H9 (cell line): ENCODE measurements at places on chromosomes 7 and 10.

GRCh38 chr7:831596-832166 lies 595 bp upstream of the SUN1 start:
- DNase-seq, result no peak

- DNase-seq, result no peak
Measured at GRCh38 chr7:24356718-24357386, 72.9 kb downstream of the NPY start.

GRCh38 chr10:127945341-127945758 lies 38.4 kb downstream of the PTPRE start:
- DNase-seq, result no peak

DNA sequence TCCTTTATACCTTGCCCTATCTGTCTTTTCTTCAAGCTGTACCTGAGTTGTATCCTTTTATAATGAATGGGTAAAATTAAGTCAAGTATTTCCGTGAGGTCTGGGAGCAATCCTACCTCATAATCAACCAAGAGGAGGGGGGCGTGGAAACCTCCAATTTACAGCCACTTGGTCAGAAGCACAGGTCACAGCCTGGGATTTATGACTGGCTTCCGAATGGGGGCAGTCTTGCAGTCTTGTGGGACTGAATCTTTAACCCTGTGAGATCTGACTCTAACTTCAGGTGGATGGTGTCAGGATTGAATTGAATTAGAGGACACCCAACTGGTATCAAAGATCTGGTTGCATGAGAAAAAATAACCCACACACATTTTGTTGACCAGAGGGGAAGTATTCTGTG lies 23.5 kb upstream of the KCNMA1 start:
- DNase-seq, result no peak

DNA sequence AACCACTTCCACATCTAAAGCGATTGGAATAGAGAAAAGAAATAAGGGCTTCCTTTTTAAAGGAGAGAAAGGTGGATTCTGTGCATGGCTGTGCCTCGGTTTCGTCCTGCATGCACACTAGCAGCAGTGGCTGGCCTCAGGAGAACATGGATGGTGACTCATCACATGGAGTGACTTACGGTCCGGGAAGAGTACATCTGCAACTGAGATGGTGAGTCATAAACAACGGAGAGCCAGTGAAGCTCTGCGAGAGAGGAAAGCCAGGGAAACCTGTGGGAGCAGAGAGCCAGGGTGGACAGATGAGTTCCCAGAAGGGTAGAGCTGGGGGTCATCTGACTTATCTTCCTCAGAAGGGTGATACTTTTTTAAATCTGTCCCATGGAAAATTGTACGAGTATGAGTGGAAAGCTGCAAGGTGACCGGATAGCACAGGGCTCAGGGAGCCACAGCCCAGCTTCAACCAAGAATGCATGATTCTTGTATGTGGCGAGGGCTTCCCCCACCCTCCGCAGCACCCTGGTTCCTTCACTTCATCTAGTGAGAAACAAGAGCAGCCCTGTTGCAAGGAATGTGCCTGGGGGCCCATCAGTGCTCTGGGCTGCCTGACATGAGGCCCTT lies 259.1 kb downstream of the KLF6 start:
- no peak for DNase-seq

DNA sequence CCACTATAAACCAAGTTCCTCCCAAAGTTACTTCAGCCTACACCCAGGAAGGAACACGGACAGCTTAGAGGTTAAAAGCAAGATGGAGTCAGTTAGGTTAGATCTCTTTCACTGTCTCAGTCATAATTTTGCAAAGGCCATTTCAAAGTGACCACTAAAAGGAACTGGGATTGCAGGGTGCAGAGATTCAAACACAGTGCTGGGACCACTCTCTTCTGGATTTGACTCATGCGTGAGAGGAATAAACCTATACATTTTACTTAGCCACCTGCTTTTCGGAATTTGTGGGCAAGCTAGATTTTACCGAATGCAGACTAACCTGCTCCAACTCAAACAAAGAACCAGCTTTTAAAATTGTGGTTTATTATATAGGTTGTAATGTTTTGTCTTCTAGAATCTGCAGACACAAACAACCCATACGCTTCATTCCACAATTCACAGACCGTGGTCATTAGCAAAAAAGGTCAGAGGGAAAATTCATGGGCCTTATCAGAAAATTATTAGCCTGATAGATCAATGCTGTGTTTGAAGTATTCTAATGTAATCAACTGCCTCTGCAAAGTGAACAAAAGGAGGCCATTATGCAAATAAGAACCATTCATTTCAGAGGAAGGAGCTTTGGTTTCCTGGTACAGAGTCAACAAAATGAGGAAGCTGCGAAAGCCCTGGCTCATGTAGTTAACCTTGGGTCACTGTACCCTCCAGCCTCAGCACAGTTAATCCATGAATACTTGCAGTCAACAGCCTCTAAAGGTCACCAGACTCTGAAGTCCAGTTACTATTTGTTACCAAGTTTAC lies 342.7 kb upstream of the KLF6 start:
- DNase-seq, result no peak

GRCh38 chr10:78634389-78634815 lies 434.4 kb upstream of the ZMIZ1 start:
- peak; percentile 51 for DNase-seq

- DNase-seq, result no peak
Measured at GRCh38 chr7:89607792-89608191, 546.5 kb upstream of the STEAP1 start.

DNA sequence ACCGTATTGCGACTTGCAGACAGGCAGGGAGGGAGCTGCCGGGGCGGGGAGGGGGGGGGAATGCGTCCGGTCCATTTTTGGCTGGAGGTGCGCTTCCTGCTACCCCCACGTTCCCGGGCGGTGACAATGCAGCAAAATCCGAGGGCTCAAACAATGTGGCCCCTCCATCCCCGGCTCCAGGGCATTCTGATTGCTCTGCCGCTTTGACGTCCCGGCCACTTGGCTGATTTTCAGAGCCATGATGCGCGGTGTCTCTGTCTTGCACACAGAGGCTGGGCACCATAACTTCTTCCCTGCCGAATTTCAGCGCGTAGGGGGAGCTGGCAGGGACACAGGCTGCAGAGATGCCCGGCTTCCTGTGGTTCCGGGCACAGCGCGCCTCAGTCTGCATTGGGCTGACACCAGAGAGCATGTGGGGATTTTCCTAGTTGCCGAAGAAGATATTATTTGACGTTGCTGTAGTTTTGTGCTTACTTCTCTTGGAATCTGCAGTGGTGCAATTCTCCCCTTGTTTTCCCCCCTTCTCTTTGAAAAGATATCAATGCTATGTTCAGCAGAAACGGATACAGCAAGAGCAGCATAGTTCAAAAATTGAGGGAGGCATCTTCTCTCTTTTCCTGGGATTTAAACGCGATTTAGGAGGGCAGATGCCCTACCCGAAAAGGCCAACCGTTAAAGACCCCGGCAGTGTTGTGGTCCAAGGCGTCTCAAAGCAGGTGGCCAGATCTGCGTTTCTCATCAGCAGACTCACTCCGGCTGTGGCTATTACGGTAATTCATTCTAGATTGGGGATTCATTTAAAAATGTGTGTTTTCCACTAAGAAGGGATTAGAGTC lies 1.4 kb downstream of the HECW1 start:
- DNase-seq, result no peak

- DNase-seq, result no peak
Measured at GRCh38 chr10:124677293-124677699, 66.9 kb downstream of the FAM53B start.

DNA sequence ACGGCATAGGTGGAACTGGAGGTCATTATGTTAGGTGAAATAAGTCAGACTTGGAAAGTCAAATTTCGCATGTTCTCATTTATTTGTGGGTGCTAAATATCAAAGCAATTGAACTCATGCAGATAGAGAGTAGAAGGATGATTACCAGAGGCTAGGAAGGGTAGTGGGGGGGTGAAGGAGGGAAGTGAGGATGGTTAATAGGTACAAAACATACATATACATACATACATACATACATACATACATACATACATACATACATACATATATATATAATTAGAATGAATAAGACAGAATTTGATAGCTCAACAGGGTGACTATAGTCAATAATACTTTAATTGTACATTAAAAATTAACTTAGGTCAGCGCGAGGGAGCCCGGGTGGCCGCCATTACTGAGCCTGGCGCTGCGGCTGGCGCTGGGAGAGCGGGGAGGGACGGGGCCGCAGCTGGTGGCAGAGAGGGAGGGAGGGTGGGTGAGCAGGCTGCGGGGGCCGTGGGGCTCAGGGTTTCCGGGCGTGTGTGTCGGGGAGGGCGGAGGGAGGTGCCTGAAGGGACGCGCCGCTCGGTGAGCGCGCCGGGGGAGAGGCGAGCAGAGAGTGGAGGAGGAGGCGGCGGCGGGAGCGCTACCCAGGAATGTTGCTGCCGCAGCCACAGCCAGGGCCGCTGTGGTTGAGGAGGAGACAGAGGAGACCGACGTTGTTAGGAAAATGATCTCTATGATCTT lies 85.8 kb upstream of the EGFR start:
- DNase-seq, result peak; percentile 69

GRCh38 chr10:69801434-69802315 lies at the start of gene COL13A1:
Gene COL13A1, plus strand, starts transcription at chr10:69801906. Its CDS starts 518 bp downstream, at chr10:69802424.
- DNase-seq, result peak; percentile 93

DNA sequence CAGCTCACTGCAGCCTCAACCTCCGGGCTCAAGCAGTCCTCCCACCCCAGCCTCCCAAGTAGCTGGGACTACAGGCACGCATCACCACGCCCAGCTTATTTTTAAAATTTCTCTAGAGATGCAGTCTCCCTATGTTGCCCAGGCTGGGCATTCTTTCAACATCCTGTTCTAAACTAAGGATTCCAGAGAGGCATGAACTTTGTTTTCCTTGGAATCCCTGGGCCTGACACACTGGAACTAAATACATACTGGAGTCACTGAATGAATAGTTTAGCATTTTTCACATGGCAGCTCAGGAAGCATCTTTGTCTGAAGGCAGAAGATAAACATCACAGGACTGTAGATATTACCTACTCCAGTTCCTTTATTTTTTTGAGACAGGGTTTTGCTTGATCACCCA lies 108.7 kb downstream of the ITIH5 start:
- DNase-seq, result no peak

DNA sequence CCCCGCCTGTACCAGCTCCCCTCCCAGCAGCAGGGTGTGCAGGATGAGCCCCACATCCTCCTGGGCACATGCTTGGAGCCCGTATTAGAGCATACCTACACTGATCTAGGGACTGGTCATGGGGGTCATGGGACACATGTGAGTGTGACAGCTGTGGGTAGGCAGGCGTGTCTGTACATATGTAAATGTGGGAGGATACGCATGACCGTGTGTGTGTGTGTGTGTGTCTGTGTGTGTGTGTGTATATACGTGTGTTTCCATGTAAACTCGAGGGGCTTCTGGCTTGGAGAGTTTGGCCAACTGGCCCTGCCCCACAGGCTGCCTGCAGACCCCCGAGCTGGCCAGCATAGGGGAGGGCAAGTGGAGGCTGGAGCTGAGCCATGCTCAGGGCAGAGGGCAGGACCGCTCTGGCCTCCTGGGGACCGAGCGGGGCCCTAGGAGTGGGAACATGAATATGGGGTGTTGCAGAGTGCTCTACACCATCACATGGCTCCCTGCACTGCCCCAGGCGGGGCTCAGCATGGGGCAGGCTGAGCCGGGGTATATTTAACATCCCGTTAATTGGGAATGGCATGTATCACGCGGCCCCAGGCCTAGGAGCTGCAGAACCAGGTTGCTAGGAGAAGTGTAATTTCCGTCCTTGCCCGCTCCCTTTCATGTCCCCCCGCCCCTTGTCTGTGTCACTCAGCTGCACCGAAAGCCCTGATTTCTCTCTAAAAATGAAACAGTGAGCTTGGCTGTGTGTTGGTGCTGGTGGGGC lies 152.7 kb upstream of the PCBD1 start:
- DNase-seq, result no peak

DNA sequence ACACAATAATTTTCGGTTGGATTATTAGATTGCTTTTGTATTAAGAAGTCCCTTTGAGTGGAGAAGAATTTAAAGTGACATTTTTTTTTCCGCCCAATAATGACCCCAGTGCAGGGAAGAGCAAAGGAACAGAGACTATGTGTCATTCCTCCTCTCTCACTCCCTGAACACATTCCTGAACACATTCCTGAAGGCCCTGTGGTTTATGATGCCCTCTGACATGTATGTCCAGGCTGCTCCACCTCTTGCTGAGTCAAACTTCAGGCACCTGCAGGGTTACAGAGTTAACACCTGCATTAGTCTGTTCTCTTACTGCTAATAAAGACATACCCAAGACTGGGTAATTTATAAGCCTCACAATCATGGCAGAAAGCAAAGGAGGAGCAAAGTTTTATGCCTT lies 704.0 kb upstream of the LRRN3 start:
- no peak for DNase-seq

- DNase-seq, result no peak
Measured at GRCh38 chr10:77804371-77804770, 122.2 kb downstream of the DLG5 start.

- DNase-seq, result no peak
Measured at GRCh38 chr10:100879741-100880360, 32.9 kb upstream of the SLF2 start.

- DNase-seq, result peak; percentile 49
Measured at GRCh38 chr10:2798336-2799022, 268.9 kb upstream of the PFKP start.

DNA sequence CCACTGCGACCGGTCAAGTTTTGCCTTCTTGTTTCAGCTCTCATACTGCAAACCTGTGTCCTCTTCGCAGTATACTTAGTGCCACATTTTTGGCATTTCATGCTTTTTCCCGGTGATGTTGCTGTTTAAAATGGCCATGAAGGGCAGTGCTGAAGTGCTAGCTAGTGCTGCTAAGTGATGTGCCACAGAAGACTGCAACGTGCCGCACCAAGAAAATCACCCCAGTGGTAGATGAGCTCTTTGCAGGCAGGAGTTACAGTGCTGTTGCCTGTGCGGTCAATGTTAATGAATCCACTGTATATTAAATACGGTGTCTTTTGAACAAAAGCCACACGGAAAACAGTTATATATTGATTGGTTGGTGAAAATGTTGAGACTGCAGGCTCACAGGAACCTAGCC lies 120.3 kb downstream of the ANLN start:
- DNase-seq, result peak; percentile 43

- DNase-seq, result no peak
Measured at GRCh38 chr7:3013975-3014792, 29.5 kb downstream of the CARD11 start.

DNA sequence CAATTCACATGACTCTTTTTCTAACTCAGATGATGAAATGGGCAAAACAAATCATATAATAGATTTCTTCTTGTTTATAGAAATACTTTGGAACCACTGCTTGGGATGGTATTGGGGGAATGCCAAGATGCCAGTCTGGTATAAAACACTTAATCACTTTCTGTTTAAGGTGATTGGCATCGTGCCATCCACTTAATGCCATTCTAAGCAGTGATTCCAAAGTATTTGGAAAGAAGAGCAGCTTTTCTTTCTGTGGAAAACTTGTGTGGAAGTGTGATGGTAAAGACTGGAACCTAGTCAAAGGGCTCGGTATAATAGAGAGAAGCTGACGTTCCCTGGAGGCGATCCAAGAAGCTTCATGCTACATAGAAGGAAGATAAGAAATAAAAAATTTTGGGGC lies 120.6 kb downstream of the TMEM26 start:
- DNase-seq, result no peak

- no peak for DNase-seq
Measured at GRCh38 chr10:91043173-91043910, 122.5 kb upstream of the ANKRD1 start.
